Glomerular endothelial cell (primary cell): ENCODE measurements at places on chromosomes 16 and 17. TPM values are rescaled to one million over a fixed set of nuclear protein-coding genes. Genes with fewer than 3 reads are reported as not detected.

The SHBG gene
- total RNA-seq, result 0.58 TPM in 1 of 2 replicates, not detected in the other

The CUEDC1 gene
- total RNA-seq, result 19.8 and 27.3 TPM in 2 replicates

The OR2C1 gene
- not detected in 2 replicates for total RNA-seq

The TMEM235 gene
- not detected in 2 replicates for total RNA-seq

The HCRT gene
- not detected in 2 replicates for total RNA-seq

The GNPTG gene
- total RNA-seq, result 72.5 and 96.8 TPM in 2 replicates

The GID4 gene
- total RNA-seq, result 12.4 and 17.9 TPM in 2 replicates

The PROCA1 gene
- 0.23 TPM in 1 of 2 replicates, not detected in the other for total RNA-seq

The MYH8 gene
- total RNA-seq, result not detected in 2 replicates

The PRAC2 gene
- not detected in 2 replicates for total RNA-seq

The TERB1 gene
- not detected in 2 replicates for total RNA-seq

The KCNH6 gene
- total RNA-seq, result not detected in 2 replicates
